ENCODE measurements at places on chromosomes 2 and 18.

DNA sequence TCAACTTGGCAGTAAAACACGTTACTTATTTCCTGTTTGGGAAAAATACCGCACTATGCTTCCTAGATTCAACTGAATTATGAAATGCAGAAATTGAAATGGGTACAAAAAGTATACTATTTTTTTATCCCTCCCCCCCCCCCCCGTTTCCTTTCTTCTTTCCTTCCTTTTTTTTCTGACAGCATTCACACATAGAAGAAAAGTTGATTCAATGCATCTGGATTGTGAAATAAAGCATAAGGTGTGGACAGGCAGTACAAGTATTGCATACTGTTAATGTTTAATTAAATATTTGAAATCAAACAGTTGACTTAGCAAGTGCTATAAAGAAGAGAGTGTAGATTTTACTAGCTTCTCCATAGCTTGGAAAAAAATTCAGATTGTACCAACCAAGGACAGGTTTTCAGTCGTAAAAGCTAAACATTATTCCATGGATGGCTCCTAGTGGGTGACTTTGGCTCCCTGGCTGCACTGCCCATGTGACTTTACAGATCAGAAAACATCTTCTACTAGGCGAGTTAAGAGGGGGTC is 21.6 kb upstream of the AGFG1 start:
- no peak for DNase-seq

GRCh38 chr2:115491186-115491793 is 1048.8 kb downstream of the DPP10 start:
- DNase-seq: no peak

DNA sequence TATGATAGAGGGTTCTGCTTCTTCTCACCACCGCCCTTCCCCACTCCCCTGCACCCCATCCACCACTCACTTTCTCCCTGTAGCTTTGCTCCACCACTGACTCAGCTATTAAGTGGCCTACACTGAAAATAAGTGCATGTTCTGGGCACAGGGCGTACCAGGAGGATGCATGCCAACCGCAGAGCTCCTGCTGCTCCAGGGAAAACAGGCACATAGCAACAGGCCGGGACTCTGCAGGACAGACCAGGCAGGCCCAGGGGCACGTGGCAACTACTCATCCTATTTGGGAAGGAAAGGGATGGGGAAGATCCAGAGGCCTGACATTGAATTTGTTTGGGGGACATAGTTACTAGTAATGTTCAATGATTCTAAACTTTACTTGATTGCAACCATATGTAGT is 28.4 kb downstream of the ARL4C start:
- no peak for DNase-seq

- no peak for DNase-seq
These were observed 383.1 kb upstream of the ID2 start for GRCh38 chr2:8298783-8299182.

- DNase-seq: no peak
These were observed 121.1 kb downstream of the LAMA3 start for GRCh38 chr18:23810396-23810795.

GRCh38 chr18:54261894-54262293 is 7.4 kb upstream of the POLI start:
- DNase-seq: no peak

DNA sequence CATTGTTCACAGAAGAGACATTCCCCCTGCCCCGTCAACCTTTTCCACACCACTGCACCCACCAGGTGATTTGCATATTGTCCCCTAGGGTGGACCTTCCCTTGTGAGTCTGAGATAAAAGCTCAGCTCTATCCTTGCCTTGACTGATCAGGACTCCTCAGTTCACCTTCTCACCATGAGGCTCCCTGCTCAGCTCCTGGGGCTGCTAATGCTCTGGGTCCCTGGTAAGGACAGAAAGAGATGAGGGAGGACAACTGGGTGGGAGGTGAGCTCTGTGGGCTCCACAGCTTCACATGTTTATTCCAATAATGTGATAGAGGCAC is 1160.1 kb downstream of the RPIA start:
- no peak for DNase-seq

DNA sequence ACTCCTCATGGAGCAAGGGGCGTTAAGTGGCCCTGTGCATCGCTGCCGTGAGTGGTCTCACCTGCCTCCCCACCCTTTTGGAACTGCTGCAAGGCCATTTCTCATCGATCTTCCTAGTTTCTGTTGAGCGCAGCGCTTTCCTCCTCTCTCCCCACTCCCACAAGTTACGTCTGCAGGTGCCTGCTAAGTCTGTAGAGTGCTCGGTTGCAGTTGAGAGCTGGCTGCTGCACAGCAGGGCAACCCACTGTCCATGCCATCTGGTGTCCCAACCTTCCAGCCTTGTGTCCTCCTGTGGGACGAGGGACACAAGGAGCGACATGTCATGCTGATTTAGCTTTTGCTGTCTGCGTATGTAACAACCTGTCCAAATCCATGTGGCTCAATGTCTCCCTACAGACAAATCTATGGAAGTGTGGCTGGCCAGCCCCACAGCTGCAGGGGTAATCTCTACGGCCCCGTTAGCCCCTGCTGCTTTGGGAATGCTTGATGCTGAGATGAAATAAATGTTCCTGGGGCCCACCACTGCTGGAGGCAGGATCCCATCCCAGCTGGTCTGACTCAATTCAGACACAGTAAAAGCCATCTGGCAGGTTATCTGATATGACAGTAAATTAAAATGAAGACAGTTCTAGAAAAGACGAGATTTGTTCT is 68.1 kb upstream of the TCF7L1 start:
- no peak for DNase-seq

GRCh38 chr2:44705876-44706480 is 235.5 kb upstream of the SIX3 start:
- DNase-seq: no peak

- no peak for DNase-seq
These were observed 67.0 kb downstream of the SP3 start for GRCh38 chr2:173898178-173898668.

DNA sequence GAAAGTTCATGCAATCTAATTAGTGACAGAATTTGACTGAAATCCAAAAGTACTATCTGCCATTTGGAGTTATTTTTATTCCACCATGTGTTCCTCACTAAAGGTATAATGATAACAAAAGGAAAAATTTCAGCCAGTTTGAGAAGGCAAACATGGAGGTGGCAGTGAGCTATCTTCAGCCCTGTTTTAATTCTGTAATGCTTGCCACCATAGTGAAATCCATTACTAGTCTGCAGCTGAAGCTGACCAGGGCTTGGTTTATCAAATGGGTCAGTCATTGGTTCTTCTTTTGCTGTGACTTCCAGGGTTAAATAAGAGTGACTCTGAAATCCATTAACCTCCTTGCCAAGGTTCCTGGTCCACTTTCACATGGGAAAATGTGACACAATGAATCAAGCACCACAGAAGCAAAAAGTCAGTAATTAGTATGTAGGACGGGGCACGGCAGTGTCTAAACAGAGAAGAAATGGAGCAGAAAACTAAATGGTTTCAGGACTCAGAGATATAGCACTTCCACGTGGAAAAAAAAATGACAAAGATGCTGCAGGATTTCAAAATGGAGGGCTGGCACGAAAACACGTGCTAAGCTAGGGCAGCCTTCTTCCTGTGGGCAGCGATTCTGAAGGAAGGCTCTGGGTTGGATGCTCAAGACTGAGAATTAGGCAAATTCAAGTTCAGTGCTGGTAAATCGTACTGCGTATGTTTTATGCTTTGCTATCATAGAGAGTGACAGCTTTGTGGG is 87.2 kb downstream of the EPHA4 start:
- no peak for DNase-seq

DNA sequence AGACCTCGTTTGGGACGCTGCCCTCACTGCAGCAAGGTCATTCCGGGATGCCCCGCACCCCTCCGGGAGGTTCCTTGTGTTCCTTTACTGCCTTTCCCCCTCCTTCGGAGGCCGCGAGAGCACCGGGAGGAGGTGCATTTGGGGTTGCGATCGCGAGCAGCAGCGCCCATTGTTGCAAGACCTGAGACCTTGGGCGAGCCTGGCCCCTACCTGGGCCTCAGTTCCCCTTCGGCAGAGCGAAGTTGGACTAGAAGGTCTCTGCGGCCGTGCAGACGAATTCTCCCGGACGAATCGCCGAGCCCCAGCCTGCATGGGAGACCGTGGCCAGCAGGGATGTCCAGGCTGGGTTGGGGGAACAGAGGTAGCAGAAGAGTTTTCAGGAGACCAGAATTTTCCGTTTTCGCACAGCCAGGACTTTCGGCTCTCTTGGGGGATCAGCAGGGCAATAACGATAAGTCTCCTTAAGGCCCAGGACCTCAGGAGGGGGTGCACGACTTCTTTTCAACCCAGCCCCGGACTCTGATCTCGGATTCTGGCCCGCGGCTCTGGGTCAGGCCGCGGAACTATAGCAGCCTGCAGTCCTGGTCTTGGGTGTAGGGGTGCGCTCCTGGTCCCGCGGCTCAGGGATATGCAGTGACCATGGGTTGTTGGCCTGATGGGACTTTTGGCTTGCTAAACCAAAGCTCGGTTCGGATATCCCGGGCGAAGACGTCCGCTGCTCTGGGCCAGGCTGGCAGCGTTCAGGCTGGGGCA is 2.8 kb downstream of the GDF7 start:
- DNase-seq: no peak
